ENCODE measurements at places on chromosomes 5 and 9.

DNA sequence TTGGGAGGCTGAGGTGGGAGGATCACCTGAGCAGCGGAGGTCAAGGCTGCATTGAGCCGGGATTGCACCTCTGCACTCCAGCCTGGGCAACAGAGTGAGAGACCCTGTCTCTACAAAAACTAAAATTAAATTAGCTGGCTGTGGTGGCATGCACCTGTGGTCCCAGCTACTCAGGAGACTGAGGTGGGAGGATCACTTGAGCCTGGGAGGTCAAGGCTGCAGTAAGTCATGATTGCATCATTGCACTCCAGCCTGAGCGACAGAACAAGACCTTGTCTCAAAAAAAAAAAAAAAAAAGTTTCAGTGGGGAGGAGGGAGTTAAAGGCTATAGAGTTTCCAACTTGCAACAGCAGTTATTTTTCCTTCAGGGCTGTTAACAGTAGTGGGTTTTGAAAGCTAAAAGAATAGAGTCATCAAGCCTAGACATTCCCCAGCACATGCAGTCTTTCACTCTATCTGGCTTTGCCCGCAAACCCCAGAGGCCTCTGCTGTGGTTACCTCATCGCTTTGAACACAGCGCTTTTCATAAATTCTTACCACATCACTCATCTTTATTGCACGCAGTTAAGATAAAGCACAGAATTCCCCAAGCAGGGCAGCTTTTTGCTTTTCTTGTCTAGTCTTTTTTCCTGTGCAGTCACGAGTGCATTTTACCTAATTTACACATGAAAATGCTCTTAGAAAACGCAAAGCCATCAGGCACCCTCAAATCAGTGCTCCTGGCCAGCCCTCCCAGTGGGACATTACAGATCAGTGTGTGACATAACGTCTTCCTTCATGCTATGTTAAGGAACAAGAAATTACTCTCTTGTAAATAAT lies 8.7 kb upstream of the SLC2A8 start:
- peaks cover 65% of the 10 kb centered on the region for H3K27me3 ChIP-seq
- 0 out of 2 replicates have a peak, but pooled peaks cover 9% of the 10 kb centered on the region for H3K4me1 ChIP-seq
- no peak overlapping the region for H3K4me3 ChIP-seq
- H3K36me3 ChIP-seq: no peaks in the 10 kb centered on the region
- no peak overlapping the region for H3K27ac ChIP-seq
- peak; percentile 87 for DNase-seq

DNA sequence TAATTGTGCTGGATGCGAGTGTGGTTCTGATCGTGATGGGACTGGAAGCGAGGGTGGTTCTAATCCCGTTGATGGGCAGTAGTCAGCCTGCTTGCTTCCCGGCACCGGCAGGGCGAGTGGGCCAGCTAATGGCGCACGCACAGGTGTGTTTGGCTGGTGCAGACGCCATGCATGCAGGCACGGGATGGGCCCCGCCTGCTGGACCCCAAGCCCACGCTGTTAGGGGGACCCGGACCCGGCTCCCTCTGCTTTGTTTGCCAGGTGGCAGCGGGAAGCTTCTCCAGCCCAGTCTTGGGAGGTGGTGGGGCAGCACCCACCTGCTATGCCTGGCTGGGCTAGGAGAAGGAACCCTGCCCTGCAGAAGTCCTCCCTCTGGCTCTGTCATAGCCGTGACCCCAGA lies 70.3 kb downstream of the VAV2 start:
- H3K27ac ChIP-seq: no peak overlapping the region
- DNase-seq: no peak
- no peak overlapping the region for H3K4me3 ChIP-seq
- no peaks in the 10 kb centered on the region for H3K27me3 ChIP-seq

DNA sequence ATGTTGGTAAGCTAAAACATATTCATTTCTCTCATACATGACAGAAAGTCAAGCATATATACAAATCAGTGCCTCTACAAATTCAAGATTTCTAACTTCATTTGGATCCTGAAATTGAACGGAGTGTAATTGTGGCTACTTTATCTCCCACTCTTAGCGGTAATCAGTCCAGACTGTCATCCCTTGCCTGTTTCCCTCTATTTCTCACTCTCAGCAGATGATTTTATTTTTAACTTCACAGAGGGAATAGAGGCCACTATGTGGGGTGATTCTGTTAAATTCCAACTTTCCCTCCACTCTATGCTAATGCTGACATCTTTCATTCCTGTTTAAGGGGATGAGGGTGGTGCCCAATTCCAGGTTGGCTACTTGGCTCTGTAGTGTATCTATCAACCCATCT lies 153.8 kb upstream of the KCNN2 start:
- no peaks in the 10 kb centered on the region for H3K27me3 ChIP-seq
- H3K27ac ChIP-seq: no peak overlapping the region

DNA sequence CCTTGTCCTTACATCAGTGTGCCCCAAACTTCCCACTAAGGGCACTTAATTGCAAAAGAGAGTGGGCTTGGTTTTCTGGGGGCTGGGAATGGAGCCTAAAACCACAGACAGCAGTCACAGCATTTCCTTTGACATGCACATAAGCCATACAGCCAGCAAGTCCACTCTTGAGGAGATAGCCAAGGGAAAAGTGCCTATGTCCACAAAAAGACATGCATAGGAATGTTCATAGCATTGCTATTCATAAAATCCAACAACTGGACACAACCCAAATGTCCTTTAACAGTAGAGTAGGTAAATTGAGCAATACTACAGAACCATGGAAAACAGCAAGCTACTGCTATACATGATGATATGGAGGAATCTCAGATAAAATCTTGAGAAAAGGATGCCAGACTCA lies 11.7 kb upstream of the FAT2 start:
- no peak overlapping the region for H3K27ac ChIP-seq
- no peaks in the 10 kb centered on the region for H3K4me1 ChIP-seq
- DNase-seq: peak; percentile 24
- H3K36me3 ChIP-seq: no peaks in the 10 kb centered on the region
- no peak overlapping the region for H3K4me3 ChIP-seq

DNA sequence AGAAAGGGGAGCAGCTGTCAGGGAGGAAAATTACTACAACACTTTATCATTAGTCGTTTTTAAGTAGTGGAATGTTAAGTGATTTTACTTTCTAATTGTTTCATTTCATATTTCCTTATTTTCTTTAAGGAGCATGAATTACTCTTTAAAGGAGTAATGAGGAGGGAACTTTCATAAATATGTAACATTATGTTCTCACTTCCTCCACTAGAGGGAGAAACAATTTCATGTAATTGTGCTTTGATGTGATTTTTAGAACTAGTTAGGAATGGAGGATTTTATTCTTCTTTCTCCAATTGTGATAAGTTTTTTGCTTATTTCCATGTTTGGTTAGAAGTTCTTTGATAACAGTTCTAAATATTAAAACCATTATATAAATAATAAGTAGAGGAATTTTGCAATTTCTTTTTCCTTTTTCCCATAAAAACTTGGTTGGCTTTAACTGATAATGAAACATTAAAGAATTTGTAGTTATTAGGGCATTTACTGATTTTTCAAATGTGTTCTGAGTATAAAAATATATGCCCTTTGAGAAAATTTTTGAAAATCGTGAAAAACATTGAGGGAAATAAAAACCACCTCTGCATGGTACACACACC lies 25.6 kb downstream of the CEP78 start:
- H3K4me3 ChIP-seq: no peak overlapping the region
- H3K36me3 ChIP-seq: peaks cover 5% of the 10 kb centered on the region
- H3K4me1 ChIP-seq: no peaks in the 10 kb centered on the region
- DNase-seq: peak; percentile 56

- H3K27me3 ChIP-seq: peaks cover 6% of the 10 kb centered on the region
- H3K27ac ChIP-seq: no peak overlapping the region
- no peak for DNase-seq
- no peaks in the 10 kb centered on the region for H3K36me3 ChIP-seq
These were observed 153.2 kb upstream of the EGFLAM start for GRCh38 chr5:38105231-38105570.

GRCh38 chr9:91814201-91814600 lies 135.8 kb downstream of the ROR2 start:
- H3K27ac ChIP-seq: no peak overlapping the region
- H3K4me3 ChIP-seq: no peak overlapping the region
- no peak for DNase-seq
- no peaks in the 10 kb centered on the region for H3K36me3 ChIP-seq
- H3K4me1 ChIP-seq: peaks cover 21% of the 10 kb centered on the region

- peaks cover 43% of the 10 kb centered on the region for H3K4me1 ChIP-seq
- no peaks in the 10 kb centered on the region for H3K27me3 ChIP-seq
- no peak overlapping the region for H3K4me3 ChIP-seq
- no peaks in the 10 kb centered on the region for H3K36me3 ChIP-seq
- no peak for DNase-seq
- H3K27ac ChIP-seq: no peak overlapping the region
These were observed 69.6 kb upstream of the TGFBR1 start for GRCh38 chr9:99035313-99035712.

- H3K4me1 ChIP-seq: no peaks in the 10 kb centered on the region
- H3K27ac ChIP-seq: no peak overlapping the region
- no peaks in the 10 kb centered on the region for H3K36me3 ChIP-seq
- no peak overlapping the region for H3K4me3 ChIP-seq
- no peak for DNase-seq
These were observed 76.8 kb downstream of the FGF10 start for GRCh38 chr5:44312374-44312773.

DNA sequence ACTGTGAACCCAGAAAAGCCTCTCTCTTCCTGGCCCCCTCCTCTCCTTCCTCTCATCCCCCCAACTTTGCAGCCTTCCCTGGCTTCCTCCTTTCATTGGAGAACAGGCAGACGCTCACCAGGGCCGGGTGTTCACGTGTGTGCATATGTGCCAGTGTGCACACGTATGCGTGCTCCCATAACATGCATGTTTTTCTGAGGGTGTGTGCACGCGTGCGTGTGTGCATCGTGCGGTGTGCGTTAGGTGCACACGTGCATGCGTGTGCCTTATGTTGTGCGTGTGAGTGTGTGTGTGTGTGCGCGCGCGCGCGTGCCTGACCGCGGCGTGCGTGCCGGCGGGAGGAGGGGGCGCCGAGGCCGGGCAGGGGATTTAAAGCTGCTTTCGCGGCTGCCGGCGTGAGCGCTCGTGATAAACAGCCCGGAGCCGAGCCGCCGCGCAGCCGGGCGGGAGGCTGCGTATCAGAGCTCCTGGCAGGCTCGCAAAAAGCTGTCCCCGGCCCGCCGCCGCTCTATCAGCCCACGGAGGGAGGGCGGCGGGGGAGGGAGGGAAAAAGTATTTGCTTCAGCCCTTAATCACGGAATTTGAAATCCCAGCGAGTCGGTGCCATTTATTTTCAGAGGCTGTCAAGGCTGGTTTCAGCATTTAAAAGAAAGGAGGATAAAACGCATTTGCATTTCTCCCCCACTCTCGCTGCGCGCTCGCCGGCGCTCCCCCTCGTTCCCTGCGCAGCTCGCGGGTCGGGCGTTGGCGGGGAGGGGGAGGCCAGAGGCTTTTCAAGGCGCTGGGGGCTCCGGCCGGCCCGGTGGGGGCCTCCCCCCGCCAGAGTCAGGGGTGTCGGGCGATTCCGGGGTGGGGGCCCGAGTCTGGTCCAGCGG lies 183.9 kb downstream of the C9orf50 start:
- DNase-seq: peak; percentile 79
- no peaks in the 10 kb centered on the region for H3K4me1 ChIP-seq
- H3K27ac ChIP-seq: no peak overlapping the region
- H3K27me3 ChIP-seq: no peaks in the 10 kb centered on the region
- H3K36me3 ChIP-seq: no peaks in the 10 kb centered on the region

DNA sequence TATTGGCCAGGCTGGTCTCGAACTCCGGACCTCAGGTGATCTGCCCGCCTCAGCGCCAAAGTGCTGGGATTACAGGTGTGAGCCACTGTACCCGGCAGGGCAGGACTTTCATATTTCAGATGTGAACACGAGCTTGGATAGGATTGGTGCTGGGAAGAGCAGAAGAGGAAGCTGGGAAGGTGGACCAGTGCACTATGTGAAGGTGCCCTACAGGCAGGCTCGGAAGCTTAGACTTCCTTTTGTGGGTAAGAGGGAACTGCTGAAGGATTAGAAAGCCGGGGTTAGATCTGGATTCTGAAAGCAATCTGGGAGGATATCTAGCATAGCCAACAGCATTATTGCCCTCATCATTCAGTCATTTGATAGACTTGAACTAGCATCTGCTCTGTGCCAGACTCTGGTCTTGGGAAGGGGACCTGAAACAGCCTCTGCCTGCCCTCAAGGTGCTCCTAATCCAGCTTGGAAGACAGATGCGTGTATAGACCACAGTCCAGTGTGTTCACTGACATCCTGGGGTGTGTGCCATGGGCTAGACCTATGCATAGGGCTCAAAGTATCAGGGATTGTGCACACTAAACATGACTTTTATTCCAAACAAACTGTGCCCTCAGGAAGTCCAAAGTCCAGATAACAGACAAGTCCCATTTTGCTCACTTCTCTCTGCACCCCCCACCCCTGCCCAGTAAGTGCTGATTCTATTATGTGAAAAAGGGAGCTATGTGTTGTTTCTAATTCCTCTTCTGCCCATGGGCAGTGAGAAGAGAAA lies 637 bp downstream of the CBY3 start:
- no peaks in the 10 kb centered on the region for H3K36me3 ChIP-seq
- H3K4me3 ChIP-seq: no peak overlapping the region
- no peak overlapping the region for H3K27ac ChIP-seq
- DNase-seq: no peak

DNA sequence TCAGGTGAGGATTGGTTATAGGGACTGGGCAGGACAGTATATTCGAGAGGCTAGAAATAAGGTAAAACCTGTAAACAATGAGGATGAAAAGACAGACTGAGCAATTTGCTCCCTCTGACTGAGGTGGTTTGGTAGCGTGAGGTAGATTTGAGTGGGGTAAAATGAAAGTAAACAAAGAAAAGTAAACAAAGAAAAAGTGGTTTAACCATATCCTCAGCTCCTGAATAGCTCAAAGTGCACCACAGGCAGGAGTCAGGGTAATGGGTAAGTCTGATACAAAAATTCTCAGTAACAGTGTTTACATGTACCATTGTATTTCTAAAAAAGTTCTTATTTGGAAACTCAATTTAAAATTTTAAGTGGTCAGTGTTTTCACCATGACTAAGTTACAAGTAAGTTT lies 203.1 kb upstream of the ARRDC3 start:
- no peak for DNase-seq
- no peak overlapping the region for H3K27ac ChIP-seq
- no peaks in the 10 kb centered on the region for H3K27me3 ChIP-seq
- no peak overlapping the region for H3K4me3 ChIP-seq

DNA sequence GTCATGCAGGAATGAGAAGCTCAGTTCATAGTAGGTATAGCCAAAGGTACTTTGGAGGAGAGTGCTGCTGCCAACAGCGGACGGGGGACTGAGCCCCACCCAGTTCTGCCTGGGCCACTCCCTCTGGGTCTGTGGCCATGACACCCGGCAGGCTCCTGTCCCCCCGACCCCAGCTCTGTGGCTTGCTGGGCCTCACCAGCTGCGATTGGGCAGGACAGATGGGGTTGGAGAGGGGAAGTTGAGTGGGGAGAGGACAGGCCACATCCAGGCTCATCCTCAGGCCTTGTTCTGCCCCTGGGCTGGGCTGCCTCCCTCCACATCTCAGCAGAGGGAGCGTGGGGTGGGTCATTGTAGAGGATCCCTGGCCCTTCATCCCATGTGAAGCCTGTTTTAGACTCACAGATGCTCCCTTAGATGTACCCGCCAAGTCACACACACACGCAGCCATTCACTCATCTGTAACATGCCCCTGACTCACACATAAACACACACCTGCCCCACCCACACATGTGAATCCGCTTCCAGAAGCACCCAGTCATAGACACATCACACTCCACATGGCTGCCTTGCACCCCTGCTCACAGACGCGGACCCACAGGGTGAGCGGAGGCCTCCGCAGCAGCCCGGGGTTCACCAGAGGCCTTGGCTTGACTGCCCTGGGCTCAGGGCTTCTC lies 48.8 kb downstream of the NTNG2 start:
- peak; percentile 72 for DNase-seq
- H3K27ac ChIP-seq: no peak overlapping the region
- no peaks in the 10 kb centered on the region for H3K36me3 ChIP-seq
- H3K4me1 ChIP-seq: peaks cover 11% of the 10 kb centered on the region
- peaks cover 6% of the 10 kb centered on the region for H3K27me3 ChIP-seq

- no peak for DNase-seq
- no peaks in the 10 kb centered on the region for H3K4me1 ChIP-seq
- H3K27ac ChIP-seq: no peak overlapping the region
These were observed 15.1 kb downstream of the ADCY2 start for GRCh38 chr5:7410936-7411511.

Measured in GM23248 (cell line).